T-helper 2 cell treated with Interferon-gamma antibody and Interleukin-4, amounts not matched to agents 5 μg/mL and 100 μg/mL, for 36 hours (primary cell): ENCODE measurements at places on chromosomes 4 and X.

- no peak for DNase-seq
Measured at GRCh38 chr4:37476691-37477090, 209.5 kb downstream of the RELL1 start.

GRCh38 chrX:67545036-67545821 is 1.4 kb downstream of the AR start:
- no peak for DNase-seq

DNA sequence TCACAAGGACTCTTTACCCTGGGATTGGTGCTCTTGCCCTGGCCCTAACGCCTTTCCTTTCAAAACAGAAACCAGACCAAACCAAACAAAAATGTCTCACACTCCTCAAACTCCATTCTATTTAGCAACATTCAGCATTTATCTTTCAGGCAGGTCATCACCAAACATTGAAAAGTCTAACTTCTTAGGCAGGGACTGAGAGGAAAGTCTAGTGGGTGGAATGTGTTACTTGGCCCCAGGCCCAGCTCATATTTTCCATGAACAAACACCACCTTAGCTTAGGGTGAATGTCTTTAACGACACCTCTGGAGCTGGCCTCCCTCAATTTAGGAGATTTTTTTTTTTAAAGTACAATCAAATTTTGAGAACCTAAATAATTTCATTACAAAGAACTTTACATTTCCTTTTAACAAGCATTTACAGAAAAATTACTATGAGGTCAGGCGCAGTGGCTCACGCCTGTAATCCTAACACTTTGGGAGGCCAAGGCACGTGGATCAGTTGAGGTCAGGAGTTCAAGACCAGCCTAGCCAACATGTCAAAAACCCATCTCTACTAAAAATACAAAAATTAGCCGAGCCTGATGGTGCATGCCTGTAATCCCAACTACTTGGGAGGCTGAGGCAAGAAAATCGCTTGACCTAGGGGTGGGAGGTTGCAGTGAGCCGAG is 10.2 kb upstream of the N4BP2 start:
- peak; percentile 68 for DNase-seq

DNA sequence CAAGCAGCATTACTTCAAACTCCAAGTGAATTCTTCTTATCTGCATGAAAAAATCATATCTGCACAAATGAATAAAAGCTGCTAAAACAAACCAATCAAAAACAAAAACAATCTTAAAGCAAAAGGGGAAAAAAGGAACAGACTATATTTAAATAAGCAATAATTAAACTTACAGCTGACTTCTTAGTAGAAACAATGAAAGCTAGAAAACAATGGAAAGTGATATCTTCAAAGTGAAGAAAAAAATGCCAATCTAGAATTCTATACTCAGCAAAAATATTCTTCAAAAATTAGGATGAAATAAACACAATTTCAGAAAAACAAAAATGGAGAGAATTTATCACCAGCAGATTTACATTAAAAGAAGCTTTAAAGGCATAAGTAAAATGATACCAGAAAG is 20.0 kb downstream of the STBD1 start:
- no peak for DNase-seq

DNA sequence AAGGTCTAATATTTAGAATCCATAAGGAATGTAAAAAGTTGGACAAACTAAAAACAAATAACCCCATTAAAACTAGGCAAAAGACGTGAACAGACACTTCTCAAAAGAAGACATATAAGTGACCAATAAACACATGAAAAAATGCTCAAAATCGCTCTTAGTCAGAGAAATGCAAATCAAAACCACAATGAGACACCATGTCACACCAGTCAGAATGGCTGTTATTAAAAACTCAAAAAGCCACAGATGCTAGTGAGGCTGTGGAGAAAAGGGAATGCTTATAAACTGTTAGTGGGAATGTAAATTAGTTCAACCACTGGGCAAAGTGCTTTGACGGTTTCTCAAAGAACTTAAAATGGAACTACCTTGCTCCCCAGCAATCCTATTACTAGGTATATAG is 674.3 kb upstream of the MAGEB2 start:
- DNase-seq: no peak

DNA sequence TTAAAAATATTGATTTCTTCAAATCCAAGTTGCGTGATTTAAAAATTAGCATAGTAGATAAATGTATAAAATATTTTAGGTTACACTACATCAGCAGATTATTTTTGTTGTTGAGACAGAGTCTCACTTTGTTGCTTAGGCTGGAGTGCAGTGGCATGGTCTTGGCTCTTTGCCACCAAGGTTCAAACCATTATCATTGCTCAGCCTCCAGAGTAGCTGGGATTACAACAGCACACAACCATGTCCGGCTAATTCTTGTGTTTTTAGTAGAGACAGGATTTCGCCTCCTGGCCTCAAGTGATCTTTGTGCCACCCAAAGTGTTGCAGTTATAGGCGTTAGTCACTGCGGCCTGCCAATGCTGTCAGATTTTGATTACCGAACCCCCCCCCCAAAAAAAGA is 1390.5 kb upstream of the TENM3 start:
- DNase-seq: no peak

DNA sequence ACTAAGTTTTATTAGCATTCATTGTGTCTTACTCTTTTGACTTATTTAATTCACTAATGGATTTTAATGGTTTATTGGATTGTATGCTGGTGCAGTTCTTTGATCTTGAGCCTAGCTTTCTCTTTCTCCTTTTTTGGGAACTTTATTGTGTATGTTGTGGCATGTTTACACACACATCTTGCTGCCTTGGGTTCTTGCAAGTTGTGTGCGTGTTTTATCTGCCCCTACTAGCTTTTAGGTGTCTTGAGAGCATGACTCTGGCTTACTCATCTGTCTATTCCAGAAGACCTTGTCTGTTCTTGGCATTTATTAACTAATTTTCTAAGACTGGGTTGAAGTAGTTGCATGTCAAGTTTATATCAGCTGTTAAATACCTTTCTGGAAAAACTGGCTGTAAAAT is 2.7 kb downstream of the TMEM165 start:
- no peak for DNase-seq

DNA sequence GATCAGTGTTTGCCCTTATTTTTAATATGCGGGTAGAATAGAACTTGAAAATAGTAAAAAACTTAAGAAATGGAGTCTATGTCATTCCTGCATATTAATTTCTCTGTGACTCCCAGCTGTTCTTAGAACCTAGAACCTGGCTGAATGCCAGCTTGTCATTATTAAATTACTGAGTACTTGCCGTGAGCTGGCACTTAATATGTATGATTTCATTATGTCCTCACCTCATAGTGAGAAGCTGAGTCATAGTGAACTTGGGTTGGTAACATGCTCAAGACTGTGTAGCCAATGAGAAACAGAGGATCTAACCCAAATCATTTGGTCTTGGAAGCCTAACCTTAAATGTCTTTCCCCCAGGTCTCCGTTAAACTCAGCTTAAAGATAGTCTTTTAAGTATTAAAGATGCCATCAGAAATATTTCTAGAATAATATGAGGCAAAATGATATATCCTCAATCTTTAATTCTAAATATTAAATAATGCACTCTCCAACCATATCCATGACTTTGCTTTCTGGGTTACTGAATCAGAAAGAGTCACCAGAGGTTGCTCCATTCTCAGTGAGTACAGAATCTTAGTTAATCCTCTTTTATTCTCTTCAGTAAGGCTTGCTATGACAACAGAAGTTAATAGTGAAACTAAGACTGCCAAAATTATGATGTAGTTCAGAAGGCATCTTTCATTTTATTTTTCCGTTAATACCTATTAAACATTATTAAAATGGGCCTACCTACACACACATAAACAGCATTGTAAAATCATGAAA is 58.6 kb upstream of the TLL1 start:
- no peak for DNase-seq
